ENCODE measurements at places on chromosomes 5 and 9.

DNA sequence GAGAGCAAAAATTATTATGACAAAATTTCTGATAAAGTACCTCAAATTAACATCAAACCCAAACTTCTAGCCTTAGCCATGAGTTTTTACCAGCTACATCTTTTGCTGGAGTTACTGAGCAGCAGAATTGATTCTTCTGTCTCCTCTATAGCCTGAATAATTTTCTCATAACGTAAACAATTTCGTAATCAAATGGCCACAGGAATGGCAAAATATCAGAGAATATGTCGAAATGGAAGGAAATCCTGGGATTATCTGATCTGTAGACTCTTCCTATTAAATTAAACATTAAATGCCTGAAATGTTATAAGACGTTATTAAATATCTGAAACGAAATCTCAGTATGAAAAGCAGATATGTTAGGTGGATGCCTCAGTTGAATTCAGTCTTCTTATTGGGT, 41.1 kb downstream of the LURAP1L start:
- DNase-seq = no peak

DNA sequence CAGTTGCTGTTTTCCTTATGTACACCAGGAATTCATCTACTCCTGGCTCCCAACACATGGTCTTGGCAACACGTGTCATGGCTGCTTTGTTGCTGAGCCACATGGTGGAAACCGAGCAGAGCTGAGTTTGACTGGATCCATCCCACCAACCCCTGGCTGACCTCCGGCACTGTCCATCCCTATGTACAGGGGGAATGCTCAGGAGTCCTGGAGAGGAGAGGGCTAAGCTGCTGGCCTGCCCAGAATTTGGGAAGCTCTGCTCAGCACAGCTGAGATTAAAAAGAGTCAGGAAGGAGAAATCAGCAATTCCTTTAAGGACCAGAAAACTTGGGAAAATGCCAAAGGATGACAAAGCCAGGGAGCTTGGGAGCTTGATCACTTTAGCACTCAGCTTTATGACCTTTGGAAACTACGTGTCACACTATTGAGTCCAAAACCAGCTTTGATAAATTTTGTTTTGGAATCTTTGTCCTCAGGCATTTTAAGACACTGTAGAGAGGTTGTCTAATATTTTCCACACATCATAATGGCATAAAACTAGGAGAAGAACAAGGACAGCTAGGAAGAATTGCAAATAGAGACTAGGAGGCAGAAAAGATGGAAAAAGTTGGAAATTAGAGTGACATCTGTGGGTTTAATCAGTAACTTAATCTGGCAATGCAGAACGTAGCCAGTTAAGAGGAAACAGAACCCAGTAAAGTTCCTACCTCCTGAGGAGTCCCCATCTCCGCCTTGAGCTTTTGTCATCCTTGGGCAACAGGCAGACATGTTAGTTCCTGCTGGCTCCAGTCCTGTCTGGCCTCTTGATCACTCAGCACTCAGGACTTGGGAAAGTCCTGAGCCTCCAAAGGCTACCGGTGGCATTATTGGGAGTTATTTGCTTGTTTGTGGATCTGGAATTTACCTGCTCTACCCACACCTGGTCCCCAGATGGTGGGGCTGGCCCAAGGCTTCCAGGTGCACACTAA, 62.5 kb upstream of the PLPP1 start:
- DNase-seq = no peak

DNA sequence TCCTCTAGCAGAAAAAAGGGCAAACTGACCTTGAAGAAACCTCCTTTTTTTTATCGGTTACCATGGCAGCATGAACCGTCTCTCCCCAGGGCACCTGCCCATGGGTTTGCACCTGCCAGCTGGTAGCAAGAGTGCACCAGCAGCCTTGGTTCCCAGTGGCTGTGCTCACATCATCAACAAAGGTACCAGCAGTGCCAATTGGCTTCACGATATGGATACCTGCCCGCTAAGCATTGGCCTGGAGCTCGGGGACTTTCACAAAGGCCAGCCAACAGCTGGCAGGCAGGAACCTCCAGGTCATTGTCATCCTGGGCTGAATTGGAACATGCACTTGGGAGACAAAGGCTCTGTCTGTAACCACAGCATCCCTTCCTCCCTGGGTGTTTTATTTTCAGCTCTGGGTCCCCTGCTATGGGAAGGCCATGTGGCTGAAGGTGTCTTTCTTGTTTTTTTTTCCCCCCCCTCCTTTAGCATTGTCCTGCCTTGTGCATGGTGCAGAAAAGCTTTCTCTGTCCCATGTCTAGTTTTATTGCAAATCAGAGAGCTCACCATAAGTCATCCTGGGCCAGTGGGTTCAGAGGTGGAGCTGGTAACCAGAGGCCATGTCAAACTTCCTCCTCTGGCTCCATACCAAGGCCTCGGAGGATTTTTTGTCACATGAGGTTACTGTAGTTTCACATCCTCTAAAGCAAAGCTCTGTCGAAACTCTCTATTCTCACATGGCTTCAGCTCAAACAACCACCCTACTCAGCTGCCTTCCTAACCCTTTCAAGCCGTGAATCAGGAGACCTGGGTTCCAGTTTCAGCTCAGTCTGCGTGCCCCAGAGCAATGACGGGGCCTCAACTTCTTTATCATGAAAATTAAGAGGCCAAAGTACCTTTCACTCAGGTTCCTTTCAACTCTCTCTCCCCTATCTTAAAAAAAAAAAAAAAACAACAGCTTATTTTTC, 145.5 kb upstream of the MAP3K1 start:
- DNase-seq = no peak

GRCh38 chr5:152007653-152008335, 83.1 kb upstream of the GLRA1 start:
- peak; percentile 26 for DNase-seq

GRCh38 chr5:78634634-78635033, 13.9 kb downstream of the LHFPL2 start:
- DNase-seq = no peak

GRCh38 chr9:78407636-78408312, 110.8 kb downstream of the PSAT1 start:
- no peak for DNase-seq

DNA sequence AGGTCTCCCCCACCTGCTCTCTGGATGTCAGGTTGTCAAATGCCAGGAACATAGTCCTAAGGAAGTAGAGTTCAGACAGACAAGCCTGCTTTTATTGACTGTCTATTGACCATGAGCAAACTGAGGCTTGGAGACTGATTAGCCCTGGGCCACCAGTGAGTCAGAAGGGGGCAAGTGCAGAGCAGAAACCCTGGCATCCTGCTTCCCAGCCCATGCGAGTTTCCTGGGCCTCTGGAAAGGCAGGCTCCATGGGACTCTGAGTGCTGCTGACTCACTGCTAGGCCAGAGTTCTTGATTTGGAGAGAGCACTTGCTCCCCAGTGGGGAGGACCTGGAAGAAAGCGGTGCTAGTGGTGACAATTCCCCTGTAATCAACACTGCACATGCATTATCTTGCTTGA, 2.8 kb upstream of the HBEGF start:
- no peak for DNase-seq

DNA sequence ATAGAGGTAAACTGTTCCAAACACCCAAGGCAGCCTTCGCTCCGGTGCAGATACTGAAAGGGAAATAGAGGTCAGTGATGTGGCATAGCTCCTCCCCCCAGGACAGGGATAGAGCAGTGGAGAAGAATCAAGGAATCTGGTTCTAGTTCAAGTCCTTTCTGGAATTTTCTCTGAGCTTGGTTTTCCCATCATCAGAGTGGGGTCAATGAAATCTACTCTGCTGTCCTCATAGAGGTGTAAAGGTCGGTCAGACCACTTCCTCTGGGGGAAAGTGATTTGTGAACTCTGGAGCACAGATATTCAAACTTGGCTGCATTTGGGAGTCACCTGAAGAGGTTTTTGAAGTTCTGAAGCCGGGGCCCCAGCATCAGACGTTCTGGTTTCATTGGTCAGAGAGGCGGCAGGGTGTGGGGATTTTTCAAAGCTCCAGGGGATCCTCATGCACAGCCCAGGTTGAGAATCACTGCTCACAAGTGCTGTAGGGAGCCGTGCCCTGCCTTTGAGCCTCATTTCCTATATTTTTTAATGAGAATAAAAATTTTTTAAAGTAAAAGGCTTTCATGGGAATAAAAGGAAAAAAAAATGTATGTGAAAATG, 105.7 kb upstream of the RAD23B start:
- no peak for DNase-seq

- DNase-seq = no peak
Observed at GRCh38 chr9:94869415-94869843, 142.9 kb downstream of the AOPEP start.
